ENCODE measurements at places on chromosomes 13 and 19.

GRCh38 chr13:44352202-44352601, 21.4 kb upstream of the SERP2 start:
- H3K4me3 ChIP-seq, result no peak overlapping the region
- no peaks in the 10 kb centered on the region for H3K36me3 ChIP-seq
- DNase-seq, result no peak
- no peak overlapping the region for H3K27ac ChIP-seq
- no peaks in the 10 kb centered on the region for H3K27me3 ChIP-seq
- no peaks in the 10 kb centered on the region for H3K4me1 ChIP-seq

DNA sequence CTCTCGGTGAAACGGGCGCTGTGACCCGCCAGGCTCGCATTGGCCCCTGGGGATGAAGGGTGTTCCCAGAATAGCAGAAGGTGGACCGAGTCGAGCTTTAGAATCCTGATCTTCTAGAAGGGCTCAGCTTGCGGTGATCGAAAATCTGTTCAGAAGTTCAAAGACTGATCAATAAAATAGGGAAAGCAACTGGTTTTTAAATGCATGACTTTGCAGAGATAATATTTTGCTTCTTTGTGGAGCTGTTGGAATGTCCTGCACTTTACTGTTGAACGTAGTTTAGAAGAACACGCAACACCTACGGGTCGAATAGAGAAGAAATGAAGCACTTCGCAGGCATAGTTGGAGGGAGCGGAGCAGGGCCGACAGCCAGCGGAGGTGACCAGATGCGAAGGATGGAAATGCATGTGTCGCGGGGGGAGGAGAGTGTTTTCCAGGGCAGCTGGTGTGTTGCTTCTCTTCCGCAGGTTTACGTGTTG, 766 bp downstream of the CEBPG start:
- H3K27me3 ChIP-seq, result no peaks in the 10 kb centered on the region
- H3K4me3 ChIP-seq, result peak overlapping the region; percentile 96
- H3K27ac ChIP-seq, result peak overlapping the region; percentile 99

DNA sequence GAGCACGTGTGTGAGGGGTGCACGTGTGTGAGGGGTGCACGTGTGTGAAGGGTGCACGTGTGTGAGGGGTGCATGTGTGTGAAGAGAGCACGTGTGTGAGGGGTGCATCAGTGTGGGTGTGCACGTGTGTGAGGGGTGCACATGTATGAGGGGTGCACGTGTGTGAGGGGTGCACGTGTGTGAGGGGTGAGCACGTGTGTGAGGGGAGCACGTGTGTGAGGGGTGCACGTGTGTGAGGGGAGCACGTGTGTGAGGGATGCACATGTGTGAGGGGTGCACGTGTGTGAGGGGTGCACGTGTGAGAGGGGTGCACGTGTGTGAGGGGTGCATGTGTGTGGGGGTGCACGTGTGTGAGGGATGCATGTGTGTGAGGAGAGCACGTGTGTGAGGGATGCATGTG, 15.7 kb downstream of the RASA3 start:
- no peaks in the 10 kb centered on the region for H3K27me3 ChIP-seq
- no peak overlapping the region for H3K27ac ChIP-seq
- no peak overlapping the region for H3K4me3 ChIP-seq
- DNase-seq, result peak; percentile 8
- no peaks in the 10 kb centered on the region for H3K36me3 ChIP-seq
- H3K4me1 ChIP-seq, result peaks cover 22% of the 10 kb centered on the region

GRCh38 chr13:53466576-53466975, 438.0 kb downstream of the OLFM4 start:
- no peaks in the 10 kb centered on the region for H3K36me3 ChIP-seq
- H3K4me3 ChIP-seq, result no peak overlapping the region
- no peaks in the 10 kb centered on the region for H3K4me1 ChIP-seq
- no peaks in the 10 kb centered on the region for H3K27me3 ChIP-seq
- H3K27ac ChIP-seq, result no peak overlapping the region

Measured in Peyer's patch (tissue), 4 donors.